ENCODE measurements at places on chromosomes 7 and 10.

DNA sequence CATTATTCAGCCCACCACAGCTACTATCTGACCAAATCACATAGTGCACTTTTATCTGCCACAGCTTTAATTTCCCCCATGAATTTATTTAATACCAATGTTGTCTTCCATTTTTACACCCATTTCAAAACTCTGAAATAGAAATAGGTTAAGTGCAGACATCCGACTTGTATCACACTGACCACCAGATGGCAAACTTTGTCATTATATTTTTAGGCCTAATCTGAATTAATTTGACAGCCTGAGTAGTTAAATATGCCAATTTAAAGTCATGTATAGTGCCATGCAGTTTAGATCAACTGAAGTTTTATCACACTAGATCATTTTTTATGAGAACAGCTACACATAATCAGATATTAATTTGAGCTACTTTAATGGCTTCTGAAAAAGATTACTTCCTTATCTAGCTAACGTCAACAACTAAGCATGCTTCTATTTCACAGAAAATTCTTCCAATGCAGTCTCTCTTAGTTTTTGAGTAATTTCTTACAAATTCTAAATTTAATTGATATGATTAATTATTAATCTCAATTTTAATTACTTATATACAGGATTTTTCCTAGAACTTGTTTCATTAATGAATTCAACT, 566.4 kb downstream of the GFRA1 start:
- no peak for DNase-seq

DNA sequence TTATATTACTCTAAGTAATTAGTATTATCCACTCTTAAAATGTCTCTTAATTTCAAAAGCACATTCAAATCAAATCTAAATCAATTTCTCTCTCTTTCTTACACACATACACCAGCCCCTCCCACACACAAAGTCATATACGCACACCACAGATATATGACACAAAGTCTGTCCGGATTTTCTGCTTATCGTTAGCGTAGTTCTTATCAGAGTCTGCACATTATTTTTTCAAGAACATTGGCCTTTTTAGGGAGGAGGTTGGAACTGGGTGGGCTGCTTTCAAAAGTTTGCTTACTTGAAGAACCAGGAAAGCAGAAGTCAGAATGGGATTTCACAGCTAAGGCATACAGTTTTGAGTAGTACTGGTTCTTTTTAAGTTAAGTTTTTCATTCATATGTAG, 387.6 kb upstream of the CHRM2 start:
- no peak for DNase-seq

- no peak for DNase-seq
Observed at GRCh38 chr10:23375366-23375765, 30.8 kb upstream of the C10orf67 start.

- DNase-seq, result no peak
Observed at GRCh38 chr10:13189961-13190360, 28.6 kb downstream of the MCM10 start.

- no peak for DNase-seq
Observed at GRCh38 chr10:113331961-113332360, 220.9 kb upstream of the HABP2 start.

- DNase-seq, result no peak
Observed at GRCh38 chr7:47719675-47720074, 137.8 kb upstream of the TNS3 start.

DNA sequence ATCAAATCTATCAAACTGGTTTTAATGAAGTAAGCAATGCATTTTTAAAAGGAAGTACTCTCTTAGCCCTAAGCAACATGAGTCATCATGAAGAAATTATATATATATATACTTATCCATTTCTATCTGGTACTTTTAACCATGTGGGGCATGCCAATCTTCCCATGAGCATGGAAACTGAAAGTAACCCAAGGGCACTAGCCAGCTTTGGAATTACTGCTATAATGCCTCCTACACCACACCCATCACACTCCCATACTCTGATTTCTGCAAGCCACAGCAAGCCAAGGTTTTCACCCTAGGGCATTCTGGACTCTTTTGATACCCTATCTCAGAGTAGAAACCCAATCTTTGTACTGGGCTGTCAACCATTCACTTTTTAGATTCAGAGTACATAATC, 204.6 kb downstream of the IMMP2L start:
- peak; percentile 23 for DNase-seq

- peak; percentile 48 for DNase-seq
Observed at GRCh38 chr10:72308320-72308987, 34.7 kb downstream of the DDIT4 start.

DNA sequence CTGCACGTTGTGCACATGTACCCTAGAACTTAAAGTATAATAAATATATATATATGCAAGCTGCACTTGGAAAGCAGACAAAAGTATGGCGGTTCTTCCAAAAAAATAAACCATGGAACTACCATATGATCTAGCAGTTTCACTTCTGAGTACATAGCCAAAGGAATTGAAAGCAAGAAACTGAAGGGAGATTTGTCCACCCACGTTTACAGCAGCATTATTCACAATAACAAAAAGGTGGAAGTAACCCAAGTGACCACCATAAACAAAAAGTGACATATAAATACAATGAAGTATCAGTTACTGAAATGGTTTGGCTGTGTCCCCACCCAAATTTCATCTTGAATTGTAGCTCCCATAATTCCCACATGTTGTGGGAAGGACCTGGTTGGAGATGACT, 525.3 kb upstream of the CELF2 start:
- no peak for DNase-seq

DNA sequence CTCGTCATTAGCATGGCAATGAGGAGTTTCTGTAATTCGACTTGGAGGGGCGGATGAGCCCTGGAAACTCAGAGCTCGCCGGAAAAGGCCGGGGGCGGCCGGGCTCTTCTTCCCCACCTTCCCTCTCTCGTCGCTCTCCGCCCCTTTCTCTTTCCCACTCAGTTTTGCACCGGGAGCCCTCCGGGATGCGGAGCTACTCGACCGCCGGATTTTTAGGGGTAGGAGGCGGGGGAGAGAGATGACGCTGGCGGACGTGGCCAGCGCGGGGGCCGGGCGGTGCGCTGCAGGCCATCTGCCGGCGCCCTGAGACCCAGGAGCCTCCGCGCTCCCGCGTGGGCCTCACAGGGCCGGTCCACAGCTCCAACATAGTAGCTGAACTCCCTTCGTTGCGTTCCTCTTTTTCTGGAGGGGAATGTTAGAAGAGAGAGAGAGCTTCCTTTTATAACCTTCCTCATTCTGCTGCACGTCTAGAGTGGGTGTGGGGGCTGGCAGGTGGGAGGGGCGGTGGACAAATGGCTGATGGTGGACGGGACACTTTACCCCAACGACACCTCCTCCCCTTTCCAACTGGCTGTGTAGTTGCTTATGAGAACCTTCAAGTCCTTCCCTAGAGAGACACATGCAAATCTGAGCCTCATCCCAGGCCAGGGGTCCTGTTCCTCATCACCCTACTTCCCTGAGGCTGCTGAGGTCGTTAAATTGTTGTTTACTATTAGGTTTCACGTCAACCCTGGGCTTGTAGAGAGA, 1.1 kb upstream of the HOXA1 start:
- DNase-seq, result no peak

DNA sequence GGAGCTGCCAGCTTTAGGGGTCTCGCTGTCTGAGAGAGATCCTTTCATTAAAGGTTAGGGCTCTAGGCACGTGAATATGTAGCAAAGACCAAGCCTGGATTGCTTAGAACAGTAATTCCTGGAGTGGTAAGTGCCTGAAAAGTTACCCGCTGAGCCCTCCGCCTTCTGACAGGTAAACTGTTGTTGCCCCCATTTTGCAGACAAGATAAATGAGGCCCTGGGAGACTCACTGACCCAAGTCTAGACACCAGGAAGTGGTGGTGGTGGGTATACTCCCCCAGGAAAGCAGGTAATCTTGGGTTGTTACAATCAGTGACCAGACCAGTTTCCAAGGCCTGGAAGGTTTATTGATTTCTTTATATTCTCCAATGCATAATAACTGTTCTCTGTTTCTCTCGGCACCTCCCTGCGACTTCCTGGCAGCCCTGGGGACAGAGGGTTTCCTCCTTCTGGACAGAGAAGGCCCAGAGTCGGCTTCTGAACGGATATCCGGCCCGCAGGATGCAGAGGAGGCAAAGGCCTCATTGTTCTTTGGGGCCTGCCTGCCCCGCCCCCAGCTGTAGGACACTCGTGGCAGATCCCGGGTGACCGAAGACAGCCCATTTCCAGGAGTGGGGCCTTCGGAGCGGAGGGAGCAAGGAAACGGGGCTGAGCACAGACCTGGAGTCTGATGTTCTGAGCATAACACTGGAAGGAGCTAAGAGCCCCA, 1.3 kb upstream of the GRK5 start:
- DNase-seq, result no peak

GRCh38 chr7:129772646-129773280, 161.2 kb downstream of the NRF1 start:
- no peak for DNase-seq

- no peak for DNase-seq
Observed at GRCh38 chr10:109480836-109481235, 442.5 kb downstream of the XPNPEP1 start.

GRCh38 chr7:36217211-36217960, 64.3 kb downstream of the EEPD1 start:
- no peak for DNase-seq

- no peak for DNase-seq
Observed at GRCh38 chr7:129480674-129481363, 21.5 kb upstream of the SMKR1 start.

- DNase-seq, result no peak
Observed at GRCh38 chr10:34008656-34009055, 674.2 kb upstream of the NRP1 start.

GRCh38 chr10:84173501-84173929, at the start of gene GPR15LG:
GPR15LG (plus strand) TSS chr10:84173801; CDS start chr10:84173852, 51 bp downstream.
- no peak for DNase-seq

DNA sequence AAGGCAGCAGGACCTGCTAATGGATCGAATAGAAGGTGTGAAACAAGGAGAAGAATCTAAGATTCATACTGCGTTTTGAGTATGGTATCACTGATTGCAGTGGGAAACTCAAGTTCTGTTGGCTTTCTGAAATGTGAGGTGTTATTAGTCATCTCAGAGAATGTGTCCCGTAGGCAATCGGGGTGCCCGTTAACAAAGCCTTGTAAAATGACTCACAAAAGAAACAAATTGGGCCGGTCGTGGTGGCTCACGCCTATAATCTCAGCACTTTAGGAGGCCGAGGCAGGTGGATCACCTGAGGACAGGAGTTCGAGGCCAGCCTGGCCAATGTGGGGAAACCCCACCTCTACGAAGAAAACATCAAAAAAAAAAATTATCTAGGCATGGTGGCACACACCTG, 118.2 kb upstream of the C7orf33 start:
- DNase-seq, result no peak

DNA sequence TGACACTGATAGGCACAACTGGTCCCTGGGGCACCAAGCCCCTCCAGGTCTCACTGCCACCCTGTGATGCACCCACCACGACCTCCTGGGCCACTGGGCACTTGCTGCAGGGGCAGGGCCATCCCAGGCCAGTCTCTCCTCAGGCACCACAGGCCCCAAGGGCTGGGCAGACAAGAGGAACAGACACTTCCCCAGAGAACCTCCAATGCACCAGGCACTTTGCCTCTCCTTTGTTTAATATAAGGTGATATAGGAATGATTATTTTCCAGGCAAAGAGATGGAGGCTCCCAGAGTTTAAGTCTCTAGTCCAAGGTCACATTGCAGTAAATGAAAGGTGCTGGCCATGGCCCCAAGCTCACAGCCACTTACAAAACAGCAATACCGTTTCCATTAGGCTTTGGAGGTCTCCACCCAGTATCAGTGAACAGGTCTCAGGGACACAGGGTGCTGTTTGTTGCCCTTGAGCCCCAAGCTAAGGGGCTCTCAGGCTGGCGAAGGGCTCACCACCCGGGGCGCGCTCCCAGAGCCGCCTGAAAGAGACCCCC, 4.5 kb downstream of the DEPP1 start:
- no peak for DNase-seq

DNA sequence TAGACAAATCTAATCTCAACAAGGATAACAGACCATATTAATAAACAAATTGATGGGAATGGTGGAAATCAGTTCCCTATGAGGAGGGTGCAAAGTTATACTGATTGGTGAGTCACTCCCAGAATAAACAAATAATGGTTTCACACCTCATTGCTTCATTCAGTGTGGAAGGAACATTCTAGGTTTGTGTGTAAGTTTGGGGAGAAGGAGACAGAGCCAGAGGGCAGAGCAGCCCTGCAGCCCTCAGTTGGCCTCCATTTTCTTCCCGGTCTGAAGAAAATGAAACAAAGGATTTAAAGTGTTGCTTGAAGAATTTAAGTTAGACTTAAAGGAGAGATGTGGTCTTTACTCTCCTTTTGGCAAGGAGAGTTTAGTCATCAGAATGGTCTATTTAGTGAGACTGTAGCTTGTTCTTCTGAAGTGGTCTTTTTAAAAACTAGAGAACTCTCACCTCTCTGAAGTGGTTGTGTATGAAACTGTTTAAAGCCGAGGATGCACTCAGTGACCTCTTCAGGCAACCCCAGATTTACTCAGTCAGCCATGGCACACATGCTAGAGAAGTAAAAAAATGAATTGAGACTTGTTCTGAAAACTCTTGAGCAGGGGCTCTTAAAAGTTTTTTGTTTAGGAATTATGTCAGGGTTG, 27.2 kb downstream of the IKZF1 start:
- DNase-seq, result no peak

GRCh38 chr10:53458007-53458406, 685.4 kb upstream of the MBL2 start:
- no peak for DNase-seq

DNA sequence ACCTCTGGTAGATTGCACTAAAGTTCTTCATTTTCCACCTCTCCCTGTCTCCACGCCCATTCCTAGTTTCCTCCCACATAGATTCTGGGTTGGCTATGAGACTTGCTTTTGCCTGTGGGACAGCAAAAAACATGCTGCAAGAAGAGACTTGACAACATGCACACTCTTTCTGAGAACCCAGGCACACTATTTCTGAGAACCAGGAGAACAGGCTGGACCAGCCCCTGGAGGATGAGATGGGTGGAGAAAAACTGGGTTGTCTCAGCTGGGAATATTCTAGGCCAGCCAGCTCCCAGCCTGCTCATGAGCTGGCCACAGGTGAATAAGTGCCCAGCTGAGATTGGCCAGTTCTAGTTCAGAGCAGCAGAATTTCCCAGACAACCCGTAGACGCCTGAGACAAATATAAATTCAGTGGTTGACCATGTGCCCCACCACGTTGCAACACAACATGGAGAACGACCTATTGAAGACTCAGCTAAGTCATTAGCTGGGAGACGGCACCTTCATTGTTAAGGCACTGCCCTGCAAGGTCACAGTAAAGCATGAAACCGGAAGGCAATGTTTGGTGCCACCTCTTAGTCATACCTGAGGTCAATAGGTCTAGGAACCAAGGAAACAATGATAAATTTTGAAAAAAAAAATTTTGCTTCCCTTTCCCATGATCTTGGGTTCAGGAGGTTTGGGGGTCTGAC, 92.7 kb upstream of the AKR1E2 start:
- no peak for DNase-seq

GRCh38 chr10:80421707-80422536, 13.6 kb downstream of the PRXL2A start:
- DNase-seq, result no peak

GRCh38 chr10:18216482-18216881, 76.3 kb downstream of the CACNB2 start:
- no peak for DNase-seq

DNA sequence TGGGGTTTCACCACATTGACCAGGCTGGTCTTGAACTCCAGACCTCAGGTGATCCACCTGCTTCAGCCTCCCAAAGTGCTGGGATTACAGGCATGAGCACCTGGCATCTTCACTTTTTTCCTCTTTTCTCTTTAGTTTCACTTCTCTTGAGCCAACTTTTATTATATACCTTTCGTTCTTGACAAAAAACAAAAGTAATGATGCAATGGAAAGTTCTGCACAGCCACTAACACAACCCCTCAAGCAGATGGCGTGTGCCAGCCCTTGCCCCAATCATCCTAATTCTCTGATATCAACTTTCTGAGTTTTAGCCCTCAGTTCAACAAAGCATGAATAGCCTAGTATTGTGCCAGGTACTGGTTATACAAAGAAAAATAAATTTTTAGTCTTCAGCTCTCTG, 223.6 kb downstream of the CHCHD3 start:
- no peak for DNase-seq
